ENCODE measurements at places on chromosomes 7 and 10.

- no peak for DNase-seq
Observed at GRCh38 chr10:52212802-52213201, 101.3 kb upstream of the DKK1 start.

DNA sequence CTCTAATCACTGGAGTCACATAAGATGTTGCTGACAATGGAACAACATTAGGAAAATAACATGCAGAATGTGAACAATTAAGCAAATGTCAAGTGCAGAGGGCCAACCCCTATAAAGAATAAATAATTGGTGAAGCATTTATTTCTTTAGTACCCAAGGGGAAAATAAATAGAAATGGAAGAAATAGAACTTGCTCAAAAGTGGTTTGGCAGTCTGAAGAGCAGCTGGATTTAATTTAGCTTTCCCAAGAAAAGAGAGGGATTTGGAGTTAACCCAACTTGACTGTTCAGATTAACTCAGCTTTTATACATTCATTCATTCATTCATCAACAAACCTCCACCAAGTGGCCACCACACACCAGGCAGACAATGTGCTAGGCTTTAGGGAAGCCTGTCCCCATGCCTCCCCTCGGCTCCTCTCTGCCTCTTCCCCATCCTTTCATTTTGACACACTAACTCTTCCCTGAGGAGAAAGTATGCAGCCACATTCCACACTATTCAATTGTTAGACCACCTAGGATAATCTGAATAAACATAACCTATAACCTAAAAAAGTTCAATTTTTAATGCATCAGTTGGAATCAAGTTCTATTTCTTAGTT lies 295.5 kb downstream of the AHR start:
- no peak for DNase-seq

DNA sequence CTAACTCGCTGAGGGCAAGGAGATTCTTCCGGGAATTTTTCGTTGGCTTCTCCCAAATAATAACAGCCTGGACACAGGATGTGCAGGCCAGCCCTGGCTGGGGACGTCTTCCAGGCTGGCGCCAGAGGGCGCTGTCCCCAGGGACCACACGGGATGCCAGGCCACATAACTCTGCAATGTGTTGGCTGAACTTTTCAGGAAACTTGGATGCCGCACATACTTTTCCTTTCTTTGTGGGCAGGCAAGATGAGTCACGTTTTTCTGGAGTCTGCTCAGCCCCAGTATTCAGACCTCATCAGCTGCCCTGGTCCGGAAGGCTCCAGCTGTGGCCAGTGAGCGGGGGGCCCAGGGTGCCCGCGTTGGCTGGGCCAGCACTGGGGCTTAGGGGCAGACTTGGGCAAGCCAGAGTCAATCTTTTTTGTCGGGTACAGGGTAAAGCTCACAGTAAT lies 122.7 kb downstream of the PRKAG2 start:
- peak; percentile 13 for DNase-seq

DNA sequence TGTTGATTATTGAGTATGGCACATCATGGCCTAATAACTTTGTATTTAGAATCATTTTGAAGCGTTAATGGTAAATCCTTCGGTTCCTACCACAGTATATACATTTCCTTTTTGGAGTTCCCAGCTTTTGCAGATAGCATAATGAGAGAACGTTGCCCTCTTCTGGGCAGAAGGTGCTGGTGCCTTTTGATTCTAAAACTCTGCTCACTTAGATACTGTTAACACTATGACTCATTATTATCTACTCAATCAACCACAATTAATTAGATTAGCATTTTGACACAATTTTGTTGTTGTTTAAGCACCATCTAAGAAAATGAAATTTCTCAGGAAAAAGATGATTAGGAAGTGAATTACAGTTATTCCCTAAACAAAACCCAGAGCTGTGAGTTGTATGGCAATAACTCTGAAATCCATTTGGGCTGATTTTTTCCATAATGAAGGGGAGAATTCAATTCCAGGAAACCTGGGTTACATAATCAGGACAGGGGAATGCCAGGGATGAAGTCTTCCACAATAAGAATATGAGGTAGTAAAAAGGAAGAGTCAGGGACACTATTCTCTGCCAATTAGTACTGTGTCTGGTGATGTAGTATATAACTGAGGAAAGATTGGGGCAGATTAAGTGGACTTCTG lies 11.5 kb upstream of the DLD start:
- no peak for DNase-seq

DNA sequence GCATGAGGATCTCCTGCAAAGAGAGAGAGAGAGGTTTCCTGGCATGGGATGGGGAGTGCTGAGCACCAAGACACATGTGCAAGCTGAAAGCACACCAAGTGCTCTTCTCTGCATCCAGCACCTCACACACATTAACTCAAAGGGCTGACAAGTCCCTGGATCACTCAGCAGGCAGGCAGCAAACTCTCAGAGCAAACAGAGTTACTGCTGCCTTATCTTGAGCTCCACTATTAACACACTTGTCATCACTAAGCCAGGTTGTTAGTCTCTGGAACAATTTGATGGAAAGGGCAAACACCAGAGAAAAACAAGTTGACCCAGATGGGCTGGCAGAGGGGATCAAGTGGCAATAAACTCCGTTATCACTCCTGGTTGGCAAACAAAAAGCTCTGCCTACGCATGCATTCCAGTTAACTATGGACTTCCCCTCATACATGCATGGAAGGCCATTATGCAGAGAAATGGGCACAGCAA lies 349.9 kb downstream of the KCNMA1 start:
- no peak for DNase-seq

- no peak for DNase-seq
Observed at GRCh38 chr7:20107582-20107981, 109.6 kb downstream of the MACC1 start.

GRCh38 chr7:71120096-71120495 lies 11.8 kb upstream of the GALNT17 start:
- DNase-seq, result no peak

GRCh38 chr7:84801396-84801795 lies 385.5 kb downstream of the SEMA3D start:
- DNase-seq, result no peak

- DNase-seq, result no peak
Observed at GRCh38 chr7:24911213-24911603, 68.8 kb downstream of the OSBPL3 start.

- DNase-seq, result no peak
Observed at GRCh38 chr7:140542228-140542603, 62.9 kb upstream of the MKRN1 start.

DNA sequence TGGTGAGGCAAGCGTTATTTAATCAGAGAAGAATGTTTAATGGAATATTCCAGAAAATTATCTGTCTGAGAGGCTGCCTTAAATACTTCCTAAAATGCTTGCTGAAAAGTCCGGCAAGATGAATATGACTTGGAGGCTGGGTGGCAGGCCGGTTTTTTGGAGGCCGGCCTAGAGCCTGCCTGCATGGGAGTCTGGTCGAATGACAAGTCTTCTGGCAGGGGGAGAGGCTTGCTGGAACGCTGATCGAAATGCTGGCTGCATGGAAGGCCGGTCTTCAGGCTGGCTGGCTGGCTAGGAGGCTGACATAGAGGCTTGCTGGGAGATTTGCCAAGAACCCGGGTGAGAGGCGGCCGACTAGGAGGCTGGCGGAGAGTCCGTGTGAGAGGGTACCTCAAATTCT lies 135.7 kb downstream of the OR13A1 start:
- no peak for DNase-seq

DNA sequence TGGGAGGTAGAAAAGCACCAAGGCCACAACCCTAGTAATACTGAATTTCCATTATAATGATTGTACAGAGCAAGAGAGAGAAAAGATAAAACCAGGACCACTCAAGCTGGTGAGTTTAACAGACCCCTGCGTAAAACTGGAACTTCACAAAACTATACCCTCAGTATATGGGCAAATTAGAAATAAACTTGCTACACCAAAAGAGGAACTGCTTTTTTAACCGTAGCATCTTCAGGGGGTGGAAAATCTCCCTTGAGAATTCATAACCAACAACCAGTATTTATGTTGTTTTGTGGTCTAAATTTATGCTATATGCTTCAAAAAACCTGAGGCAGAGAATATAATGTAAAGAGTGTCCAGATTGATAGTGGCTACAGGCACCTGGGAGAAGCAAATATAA lies 171.2 kb downstream of the SGMS1 start:
- no peak for DNase-seq

GRCh38 chr10:98330987-98331386 lies 63.0 kb upstream of the LOXL4 start:
- no peak for DNase-seq

GRCh38 chr10:103514244-103514643 lies 20.7 kb downstream of the NEURL1 start:
- no peak for DNase-seq

GRCh38 chr7:32761451-32762205 lies 129.9 kb downstream of the KBTBD2 start:
- DNase-seq, result no peak

GRCh38 chr10:130194991-130195645 lies 58.9 kb downstream of the GLRX3 start:
- DNase-seq, result no peak

DNA sequence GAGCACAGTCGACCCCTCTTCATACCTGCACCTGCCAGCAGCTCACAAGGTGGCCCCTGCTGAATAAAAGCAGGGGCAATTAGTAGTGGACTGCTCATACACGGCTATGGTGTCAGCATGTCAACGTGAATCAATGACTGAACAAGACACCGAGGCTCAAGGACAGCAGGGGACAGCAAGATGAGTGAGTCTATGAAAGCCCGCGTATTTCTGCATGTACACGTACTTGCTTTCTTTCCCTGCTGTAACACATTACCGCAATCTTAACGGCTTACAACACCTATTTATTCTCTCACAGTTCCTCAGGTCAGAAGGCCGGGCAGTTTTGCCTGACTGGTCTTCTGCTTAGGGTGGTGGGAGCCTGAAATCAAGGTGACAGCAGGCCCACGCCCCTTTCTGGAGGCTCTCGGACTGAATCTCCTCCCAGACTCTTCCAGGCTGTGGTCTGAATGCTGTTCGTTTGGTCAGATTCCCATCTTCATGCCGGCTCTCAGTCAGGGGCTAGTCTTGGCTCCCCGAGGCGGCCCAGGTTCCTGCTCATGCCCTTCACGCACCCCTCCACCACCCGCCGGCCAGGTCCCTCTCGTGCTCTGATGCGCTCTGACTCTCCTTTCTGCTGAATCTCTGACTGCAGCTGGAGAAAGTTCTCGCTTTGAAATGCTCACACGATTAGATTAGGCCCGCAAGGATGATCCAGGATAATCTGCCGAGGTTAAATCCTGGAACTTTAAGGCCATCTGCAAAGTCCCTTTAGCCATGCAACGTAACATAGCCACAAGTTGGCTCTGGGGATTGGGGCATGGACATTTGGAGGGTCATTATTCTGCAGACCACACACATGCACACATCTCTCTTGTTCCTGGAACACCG lies 7.8 kb upstream of the PPP2R2D start:
- DNase-seq, result no peak

DNA sequence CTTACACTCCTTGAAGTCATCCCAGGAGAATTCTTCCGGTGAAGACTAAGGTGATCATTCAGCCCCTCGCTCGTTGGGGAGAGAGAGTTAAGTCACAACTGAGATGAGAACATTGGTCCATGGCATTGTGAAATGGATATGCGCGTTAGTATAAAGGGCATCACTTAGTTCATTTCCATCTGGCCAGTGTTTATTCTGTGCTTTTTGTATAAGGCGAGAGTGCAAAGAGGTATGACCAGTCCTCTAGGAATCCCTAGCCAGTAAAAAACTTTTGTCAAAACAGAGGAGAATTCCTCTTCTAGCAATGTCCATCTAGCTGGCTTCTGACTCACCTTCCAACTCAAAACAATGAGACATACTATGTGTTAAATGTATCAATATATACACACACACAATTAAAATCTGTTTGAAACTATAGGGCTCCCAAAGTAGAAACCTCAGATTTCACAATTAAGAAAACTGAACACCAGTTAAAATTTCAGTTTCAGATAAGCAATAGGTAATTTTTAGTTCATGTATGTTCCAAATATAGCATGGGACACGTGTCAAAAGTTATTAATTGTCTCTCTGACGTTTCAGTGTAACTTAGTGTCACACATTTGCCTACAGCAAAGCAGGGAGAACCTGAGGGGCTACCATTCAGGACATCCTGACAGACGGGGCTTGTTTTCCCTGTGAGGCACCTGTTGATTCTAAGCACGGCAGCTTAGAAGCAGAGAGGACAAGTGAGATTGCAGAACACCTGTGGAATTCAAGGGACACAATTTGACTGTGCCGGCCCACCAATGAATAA lies 158.9 kb downstream of the KLF6 start:
- no peak for DNase-seq

DNA sequence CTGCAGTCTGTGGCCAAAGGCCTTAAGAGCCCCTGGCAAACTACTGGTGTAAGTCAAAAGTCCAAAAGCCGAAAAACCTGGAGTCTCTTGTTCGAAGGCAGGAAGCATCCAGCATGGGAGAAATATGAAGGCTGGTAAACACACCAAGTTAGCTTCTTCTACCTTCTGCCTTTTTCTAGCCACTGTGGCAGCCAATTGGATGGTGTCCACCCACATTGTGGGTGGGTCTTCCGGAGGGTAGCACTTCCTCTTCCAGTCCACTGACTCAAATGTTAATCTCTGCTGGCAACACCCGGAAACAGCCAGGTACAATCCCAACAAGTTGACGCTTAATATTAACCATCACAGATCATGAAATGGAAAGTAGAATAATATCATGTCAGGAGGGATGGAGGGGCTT lies 827.6 kb downstream of the SORCS1 start:
- DNase-seq, result no peak

DNA sequence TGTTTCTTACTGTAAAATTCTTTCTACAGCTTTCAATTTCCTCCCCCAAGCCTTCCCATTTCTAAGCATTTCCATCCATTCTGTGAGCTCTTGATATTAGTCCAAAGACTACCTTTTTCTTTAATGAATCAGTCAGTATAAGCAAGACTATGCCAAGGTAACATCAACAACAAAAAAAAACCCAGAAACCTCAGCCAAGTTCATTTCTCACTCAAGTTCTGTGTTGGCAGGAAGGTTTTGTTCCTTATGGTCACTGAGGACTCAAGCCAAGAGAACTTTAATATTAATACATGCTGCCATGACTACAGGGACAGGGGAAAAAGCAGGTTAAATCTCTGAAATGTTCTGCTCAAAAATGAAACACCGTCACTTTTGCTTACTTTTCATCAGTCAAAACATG lies 621.2 kb upstream of the NRP1 start:
- no peak for DNase-seq

DNA sequence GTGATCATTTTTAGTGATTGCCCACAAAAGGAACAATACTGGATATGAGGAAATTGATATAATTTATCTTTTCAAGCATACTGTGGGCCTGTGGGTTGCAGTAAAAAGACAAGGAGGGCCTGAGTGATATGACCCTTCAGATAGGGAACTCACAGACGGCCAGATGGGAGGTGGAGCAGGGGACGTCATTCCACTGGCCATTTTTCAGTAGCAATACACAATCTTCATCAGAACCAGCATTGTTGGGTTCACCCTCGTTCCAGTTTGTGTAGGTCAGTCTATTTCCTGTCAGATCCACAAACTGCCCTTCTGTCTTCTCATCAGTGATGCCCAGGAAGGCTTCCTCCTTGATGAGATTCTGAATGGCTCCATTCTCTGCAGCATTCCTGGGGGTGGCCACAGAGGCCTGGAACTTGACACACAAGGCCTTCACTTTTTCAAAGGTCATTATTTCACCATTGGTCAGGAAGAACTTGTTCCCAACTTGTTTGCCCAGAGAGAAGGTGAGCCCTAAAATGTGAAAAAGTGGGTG lies 4.5 kb downstream of the MBL2 start:
- DNase-seq, result no peak

GRCh38 chr7:128007303-128007680 lies 23.9 kb downstream of the LRRC4 start:
- no peak for DNase-seq
